ENCODE measurements at places on chromosomes 4 and X. TPM values are rescaled to one million over a fixed set of nuclear protein-coding genes. Genes with fewer than 3 reads are reported as not detected.

GRCh38 chrX:41982953-41983352 lies 59.6 kb upstream of the CASK start:
- no peak for DNase-seq

GRCh38 chr4:157043131-157043530 lies 32.8 kb upstream of the GLRB start:
- DNase-seq = no peak

- DNase-seq = no peak
Measured at GRCh38 chrX:5730556-5730955, 498.1 kb downstream of the NLGN4X start.

DNA sequence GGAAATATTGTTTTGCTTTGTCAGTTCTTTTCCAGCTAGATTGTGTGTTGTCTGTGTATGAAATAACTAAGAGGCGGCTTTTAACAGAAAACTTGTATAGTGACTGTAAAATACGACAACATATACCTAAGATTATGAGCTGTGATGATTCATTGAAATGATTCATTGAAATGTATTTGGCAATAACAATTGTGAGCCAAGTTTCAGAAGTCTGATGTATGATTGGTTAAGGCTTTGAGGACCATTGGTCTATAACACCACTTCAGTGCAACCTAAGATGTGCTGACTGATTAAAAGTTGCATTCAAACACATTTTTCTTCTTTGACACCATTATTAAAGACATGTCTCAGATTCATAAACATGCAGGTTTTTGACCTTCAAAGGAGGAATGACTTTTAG lies 76.6 kb downstream of the PTPN13 start:
- no peak for DNase-seq

DNA sequence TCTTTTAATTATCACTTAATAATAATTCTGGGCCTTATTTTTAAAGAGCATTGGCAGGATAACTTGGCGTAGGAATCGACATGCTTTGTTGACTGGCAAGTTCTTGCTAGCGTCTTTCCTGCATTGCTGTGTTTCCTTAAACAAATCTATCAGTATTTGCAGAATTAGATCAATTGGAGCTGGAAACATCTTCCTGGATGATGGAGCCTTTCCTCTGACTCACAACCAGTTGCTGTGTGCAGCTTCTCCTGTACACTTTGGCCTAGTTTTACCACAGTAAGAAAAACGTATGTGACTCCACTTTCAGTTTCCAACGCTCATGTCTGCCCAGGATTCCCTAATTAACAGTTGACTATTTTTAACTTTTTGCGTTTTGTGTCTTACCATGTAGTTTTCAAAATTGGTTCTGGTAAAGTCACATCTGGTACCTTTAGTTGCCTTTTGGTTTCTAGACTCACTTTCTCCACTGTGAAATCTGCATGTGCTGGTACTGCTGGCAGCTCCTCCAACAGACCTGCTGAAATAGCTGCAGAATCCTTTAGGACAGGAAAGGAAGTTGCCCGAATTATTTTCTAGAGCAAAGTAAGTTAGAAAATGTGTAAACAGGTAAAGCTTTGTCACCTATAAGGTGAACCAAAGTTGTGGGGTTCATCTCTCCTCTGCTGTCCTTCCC lies 553.2 kb upstream of the FAT1 start:
- DNase-seq = no peak

KIT gene
- total RNA-seq = 0.60 TPM

MCTS1 gene
- total RNA-seq = 42.3 TPM

DNA sequence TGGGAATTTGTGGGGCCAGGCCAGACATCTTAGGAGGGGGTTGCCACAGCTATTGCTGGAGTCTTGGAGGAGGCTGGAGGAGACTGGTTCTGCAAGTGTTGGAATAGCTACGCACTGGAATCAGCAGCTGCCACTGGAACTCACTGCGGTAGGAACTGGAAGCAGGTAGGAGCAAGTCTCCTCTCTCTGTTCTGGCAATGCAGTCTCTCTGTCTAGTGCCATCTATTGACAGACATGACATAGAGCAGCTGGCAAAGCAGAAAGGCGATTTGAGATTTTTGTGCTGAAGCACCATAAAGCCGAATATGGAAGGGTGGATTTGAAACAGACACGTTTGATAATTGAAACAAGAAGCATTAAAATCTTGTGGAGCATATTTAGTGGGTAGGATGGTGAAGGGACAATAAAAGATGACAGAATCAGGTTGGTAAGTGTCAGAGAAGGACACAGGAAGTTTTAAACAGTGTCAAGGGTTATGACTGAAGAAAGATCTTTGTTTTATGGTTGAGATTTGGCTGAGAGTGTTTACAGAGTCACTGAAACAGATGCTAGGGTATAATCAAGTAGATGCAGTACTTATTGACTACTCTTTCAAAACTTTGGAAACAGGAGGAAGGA lies 23.5 kb upstream of the SYNPO2 start:
- peak; percentile 21 for DNase-seq

DNA sequence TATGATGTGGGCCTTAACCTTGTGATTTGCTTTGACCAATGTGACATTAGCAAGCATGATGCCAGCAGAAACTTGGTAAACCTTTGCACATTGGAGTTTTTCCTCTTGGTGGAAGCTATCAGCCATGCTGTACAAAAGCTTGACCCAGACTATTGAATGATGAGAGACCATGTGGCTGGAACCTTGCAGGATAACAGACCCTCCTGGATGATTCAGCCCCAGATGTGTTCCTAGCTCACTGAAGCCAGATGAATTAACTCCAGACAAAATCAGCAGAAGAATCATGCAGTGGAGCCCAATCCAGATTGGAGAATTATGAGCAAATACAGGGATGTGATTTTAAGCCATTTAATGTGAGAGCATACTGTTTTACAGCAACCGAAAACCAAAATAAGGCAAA lies 16.8 kb downstream of the SPARCL1 start:
- no peak for DNase-seq

FSTL5 gene
- total RNA-seq = not detected

MAGEC3 gene
- not detected for total RNA-seq

GRCh38 chrX:100994352-100995281 lies 25.1 kb downstream of the ARL13A start:
- DNase-seq = no peak

GRCh38 chr4:126661194-126661593 lies 971.6 kb upstream of the INTU start:
- no peak for DNase-seq

SMIM43 gene
- total RNA-seq = not detected

DNA sequence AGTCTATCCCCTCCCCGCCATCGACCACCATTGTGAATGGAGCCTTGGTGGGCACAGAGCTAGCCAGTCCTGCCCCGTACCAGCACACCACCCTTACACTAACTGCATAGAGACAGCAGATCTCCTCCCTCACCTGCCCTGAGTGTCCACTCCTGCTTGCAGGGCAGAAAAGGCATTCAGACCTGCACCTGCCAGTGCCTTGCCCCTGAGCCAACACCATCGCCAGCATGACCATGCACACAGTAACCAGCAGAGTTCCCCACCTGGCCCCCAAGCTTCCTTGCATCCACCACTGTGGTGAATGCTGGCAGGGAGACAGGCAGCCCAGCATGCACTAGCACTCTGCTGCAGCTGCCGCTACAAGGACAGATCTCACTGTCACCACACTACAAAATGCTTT lies 397.1 kb downstream of the KLHL4 start:
- DNase-seq = no peak

GRCh38 chr4:181890031-181890430 lies 353.2 kb upstream of the TENM3 start:
- no peak for DNase-seq

GAGE12H gene
- not detected for total RNA-seq

- DNase-seq = no peak
Measured at GRCh38 chr4:15945516-15945915, 7.0 kb upstream of the FGFBP1 start.

LINC00632 gene
- 36.3 TPM for total RNA-seq

DNA sequence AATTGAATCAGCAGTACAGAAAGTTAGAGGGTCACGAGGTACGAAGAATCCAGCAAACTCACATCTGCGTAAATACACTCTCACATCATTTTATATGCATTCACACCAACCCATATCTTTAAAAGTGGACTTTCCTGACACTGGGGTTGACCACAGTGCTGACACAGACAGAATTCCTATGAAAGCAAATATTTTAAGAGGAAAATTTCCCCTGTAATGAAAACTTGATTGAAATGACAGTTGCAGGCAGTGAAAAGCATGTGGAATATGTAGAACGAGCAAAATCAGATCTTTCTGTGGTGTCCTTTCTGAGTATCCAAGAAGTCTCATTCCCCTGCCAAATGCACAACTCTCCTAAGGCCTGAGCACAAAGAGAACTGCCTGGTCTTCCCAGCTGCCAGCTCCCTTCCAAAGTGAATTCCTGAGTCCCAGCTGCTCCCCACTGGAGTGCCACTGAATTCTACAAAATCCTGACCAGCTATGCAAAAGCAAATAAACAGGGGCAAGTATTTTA lies 50.5 kb upstream of the FAM9C start:
- DNase-seq = no peak

CACNA1F gene
- not detected for total RNA-seq

Data from heart left ventricle (tissue), 16 donors.